Stimulated activated CD8-positive, alpha-beta memory T cell treated with anti-CD3 and anti-CD28 coated beads, Interleukin-7, amount 100 ng/mL, for 24 hours (primary cell): ENCODE measurements at places on chromosomes 11 and 22.
A peak's percentile ranks its signal among the peaks of the same experiment; 100 is the strongest.

DNA sequence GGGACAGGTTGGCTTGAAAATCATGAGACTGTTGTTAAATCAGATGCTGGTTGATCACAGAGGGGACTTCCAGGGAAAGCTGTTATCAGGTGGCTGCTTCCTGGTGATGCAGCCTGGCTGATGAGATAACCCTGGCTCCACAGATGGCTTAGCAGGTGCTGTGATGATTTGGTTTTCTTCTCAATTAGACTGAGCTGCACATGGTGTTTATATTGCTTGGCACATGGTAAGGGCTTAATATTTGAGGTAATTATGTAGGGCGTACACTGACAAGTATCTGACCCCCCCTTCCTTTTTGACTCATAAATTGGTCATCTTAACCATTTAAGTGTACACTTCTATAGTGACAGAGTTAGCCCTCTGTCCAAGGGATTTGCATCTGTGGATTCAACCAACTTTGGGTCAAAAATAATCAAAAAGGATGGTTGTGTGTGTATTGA lies 7.0 kb downstream of the RPS3 start:
- no peak for DNase-seq

GRCh38 chr11:77088236-77089003 lies 14.2 kb upstream of the OMP start:
- DNase-seq = no peak

DNA sequence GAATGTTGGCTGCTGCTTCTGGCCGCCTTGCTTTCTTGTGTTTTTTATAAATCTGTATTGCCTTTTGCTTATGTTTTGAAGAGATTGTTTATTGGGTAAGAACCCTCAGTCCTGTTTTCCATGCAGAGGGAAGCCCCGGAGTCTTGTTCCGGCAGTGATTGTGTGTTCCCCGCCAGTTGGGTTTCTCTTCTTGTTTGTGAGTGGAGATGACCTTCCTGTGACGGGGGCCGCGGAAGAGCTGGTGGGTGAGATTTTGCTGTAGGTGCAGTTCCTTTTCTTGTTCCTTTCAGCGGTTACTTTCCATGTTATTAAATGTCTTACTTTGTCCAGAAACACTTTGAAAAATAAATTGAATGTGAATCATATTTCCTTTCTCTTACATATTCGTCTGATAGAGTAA lies 8.3 kb downstream of the TBC1D22A start:
- DNase-seq = no peak

DNA sequence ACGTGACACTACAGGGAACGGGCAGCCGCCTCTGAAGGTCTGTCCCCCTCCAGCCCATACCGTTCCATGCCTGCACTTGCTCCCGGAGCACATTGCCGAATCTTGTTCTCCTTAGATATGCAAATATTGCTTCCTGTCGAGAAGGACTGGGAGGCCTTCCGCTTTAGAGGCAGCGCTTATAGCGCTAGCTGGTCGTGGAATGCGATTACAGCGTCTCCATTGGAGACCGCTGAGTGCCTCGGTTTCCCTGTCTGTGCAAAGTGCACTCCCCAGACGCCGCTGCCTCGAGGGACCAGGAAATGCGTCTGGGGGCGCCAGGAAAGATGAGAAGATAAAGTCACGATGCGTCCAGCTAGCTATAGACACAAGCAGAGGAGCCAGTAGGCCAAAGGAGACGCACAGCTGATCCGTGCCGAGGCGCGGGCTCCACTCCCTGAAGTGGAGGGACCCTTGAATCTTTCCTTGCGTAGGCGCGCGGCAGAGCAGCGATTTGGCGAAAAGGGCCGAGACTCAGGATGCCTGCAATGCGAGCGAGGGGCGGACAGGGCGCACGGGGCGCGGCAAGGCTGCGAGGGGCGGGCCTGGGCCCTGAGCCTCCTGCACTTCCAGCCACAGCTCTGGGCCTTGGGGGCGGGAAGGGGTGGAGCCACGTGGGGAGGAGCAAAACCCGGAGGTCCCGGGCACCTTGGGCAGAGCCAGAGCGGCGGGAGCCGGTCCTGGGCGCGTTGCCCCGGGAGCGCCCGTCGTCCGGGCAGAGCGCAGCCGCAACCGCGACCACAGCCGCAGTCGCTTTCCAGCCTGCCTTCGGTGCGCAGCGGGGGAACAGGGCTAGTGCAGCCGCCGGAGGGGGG lies at the start of gene RASSF10:
RASSF10 (plus strand) TSS at position 692 of the 851 bp plus-strand sequence. CDS start 261 bp downstream, outside the sequence.
- no peak for DNase-seq

DNA sequence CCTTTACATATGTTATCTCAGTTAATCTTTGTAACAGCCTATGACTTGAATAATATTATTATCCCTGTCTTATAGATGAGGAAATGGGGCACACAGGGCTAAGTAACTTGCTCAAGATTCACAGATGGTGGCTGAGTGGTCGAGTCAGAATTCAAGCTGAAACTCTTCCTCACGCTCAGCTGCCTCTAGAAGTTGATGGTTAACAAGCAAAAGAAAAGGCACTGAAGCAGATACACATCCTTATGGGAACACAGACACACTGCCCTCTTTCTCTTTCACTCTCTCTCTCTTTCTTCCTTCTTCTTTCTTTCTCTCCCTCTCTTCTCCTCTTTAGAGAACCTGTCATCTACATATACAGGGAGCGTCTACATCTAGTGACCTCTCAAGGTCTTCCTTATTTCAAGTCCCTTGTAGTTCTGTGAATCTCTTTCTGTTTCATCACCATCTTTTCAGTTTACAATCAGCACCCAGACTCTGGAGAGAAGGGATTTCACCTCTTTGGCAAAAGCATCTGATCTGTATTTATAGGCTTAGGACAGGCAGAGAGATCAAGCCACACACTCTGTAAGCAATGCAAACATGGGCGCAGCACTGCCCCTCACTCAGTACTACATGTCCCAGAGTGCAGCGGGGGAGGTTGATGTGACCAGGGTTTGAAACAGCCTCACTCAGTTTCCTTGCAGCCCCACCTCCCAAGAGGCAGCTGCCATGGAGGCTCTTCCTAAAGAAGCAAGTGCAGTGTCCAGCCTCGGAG lies 75.7 kb downstream of the GRAMD1B start:
- DNase-seq = no peak

DNA sequence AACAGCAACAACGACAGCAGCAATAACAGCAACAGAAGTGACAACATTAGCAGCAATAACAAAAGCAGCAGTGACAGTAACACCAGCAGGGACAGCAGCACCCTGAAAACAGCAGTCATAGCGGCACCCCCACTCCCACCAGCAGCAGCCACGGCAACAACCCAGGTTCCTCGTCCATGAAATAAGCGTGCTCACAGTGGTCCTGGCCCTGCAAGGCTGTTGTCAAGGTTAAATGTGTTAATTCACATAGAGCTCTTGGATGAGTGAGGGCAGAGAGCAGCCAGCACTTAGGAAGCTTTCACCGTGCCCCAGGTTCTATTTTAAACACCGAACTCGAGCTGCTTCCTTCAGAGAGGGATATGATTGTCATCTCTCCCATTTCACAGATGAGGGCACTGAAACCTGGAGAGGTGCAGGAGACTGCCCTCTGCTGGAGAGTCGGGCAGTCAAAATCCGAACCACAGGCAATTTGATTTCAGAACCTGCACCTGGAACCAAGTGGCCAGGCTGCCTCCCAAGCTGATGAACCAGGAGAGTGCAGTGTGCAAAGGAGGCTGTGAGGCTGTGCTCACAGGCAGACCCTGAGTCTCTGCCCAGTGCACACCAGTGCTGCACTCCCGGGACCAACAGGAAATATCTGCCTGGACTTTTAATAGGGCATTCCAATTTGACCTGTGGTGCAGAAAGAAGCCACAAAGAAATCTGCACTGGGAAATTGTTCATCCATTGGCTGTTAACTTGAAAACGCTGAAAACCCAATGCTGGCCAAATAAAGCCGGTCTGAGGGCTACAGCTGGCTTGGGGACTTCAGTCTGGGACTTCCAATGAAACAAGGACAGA lies 22.9 kb upstream of the FGF3 start:
- DNase-seq = no peak

DNA sequence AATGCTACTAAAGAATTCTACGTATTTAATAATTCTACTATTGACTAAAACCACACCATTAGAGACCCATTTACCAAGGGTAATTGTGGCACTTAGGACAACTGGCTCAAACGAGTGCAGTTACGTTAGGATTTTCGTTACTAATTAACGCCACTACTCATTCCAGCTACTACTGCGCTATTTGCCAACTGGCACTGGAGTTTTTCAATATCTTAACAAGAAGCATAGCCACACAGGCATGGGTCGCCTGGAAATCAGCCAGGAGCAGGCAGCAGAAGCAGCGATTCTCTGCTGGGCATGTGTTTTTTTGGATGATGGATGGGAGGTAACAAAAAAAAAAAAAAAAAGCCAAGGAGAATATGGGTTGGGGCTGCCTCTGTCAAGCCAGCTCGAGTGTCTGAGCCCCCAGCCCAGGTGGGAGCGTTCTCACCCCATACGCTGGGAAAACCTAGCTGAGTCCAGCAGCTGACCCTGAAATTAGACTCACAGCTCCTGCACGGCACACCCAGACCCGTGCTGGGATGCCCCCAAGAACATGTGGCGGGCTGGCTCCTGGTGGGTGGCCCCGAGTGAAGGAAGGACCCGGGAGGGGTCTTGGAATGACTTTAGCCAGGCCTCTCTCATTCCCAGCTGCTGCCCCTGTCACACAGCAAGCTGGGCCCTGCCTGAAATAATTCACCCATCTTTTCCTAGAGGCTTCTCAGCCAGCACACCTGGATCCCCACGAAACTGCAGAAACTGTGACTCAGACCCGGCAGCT lies 214.0 kb downstream of the BRD1 start:
- DNase-seq = no peak

DNA sequence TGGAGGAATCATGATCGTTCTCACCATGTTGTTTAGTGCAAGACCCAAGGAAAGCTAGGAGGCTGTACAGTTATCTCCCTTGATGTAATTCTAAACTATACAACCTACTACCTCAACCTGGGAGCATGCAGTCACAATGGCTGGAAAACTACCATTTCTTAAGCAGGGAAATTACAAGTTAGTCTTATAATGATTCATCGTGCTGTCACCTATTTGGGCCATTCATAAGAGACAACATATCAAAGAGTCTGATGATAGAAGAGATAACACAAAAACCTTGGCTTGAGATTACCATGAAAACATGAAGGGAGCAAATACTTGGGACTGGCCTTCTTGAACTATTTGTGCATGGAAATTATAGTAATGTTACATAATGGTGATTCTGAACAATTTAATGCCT lies 30.5 kb upstream of the BLID start:
- no peak for DNase-seq

GRCh38 chr11:44243595-44244343 lies 66.2 kb downstream of the ALX4 start:
- no peak for DNase-seq

DNA sequence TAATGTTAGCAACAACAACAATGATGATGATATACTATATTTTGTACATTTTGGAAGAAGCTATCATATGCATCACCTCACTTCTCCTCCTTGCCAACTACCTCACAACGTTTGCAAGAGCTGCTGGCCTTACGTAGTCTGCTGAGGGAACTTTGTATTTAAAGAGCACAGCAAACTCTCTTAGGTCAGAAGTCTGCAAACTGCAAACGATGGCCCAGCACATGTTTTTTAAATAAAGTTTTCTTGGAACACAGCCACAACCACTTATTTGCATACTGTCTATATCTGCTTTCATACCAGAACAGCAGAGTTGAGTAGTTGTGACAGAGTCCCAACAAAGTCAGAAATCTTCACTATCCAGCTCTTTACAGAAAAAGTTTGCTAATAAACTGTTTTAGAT lies 261.7 kb downstream of the TENM4 start:
- no peak for DNase-seq

DNA sequence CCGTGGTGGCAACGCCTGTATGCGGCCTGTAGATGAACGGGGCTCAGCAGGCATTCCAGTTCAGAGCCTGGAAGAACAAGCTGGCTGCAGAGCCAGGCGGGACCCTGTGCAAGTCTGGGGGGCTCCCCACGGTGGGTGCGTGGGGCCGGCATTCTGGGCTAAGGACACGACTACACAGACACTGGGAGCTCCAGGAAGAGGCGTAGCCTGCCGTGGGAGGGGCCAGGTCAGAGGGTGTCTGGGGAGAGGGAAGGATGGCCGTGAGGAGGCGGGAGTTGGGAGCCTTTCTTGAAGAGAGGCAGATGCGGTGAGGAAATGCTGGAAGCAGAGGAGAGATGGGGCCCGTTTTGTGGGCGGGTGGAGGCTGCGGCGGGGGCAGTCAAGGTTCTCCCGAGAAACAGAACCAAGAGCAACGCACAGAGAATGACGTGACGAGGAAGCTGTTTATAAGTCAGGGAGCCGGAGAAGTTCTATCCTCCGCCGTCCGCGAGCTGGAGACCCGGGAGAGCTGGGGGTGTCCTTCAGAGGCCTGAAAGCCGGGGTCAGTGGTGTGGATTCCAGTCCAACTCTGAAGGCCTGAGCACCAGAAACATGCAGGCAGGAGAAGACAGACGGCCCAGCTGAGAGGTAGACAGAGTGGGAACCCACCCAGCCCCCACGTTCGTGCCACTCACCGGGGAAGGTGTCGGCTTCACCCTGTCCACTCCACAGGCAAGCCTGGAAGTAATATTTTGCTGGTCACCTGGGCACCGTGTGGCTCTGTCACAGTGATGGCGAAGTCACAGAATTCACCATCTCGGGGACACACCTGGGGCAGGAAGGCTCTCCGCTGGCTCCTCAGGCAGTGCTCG lies 529.6 kb downstream of the BRD1 start:
- no peak for DNase-seq

GRCh38 chr11:20374741-20375300 lies 11.3 kb downstream of the HTATIP2 start:
- no peak for DNase-seq

- peak; percentile 41 for DNase-seq
These were observed 84.5 kb downstream of the ISX start for GRCh38 chr22:35150183-35151107.

DNA sequence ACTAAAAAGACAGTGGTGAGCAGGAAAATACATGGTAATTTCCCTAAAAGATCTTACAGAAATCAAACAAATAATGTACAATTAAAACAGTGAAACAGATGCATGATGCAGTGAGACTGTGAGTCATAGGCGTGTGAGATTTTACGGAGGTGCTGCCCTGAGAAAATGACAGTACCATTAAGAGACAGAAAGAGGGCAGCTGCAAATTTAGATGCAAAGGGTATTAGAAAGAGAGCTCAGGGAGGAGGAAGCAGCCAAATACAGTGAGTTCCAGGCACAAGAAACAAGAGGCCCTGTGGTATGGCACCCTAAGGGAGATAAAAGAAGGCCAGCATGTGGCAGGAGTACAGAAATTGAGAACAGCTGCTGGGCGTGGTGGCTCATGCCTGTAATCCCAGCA lies 88.5 kb upstream of the FIBIN start:
- DNase-seq = no peak
